ENCODE measurements at places on chromosomes 12 and 14.

DNA sequence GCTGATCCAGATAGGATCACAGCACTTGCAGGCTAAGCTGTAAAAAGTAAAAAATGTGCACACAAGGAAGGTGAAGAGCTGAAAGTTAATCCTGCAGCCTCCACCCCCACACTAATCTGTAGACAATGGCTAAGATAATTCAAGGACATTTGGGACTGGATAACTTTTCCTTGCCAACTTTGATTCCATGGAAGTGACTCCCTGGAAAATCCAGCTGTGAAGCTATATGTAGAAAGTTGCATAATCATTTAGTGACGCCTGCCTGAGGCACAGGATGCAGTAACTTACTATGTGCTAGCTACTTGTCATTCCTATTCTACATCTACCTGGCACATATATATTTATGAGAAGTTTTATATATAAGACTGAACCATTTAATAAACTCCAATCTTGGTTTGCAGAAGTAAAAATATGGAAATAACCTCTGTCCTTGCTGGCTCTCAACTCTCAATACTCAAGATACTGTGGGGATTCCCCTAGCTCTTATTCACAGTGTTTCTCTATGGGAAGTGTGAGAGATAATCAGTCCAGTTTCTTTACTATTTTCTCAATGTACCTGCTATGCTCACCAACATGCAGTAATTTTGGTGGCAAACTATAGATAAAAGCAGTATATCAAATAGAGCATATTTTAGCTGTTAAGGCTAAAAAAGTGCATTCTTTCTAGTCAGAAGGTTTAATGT, 14.8 kb downstream of the LDHB start:
- no peak for ATAC-seq

DNA sequence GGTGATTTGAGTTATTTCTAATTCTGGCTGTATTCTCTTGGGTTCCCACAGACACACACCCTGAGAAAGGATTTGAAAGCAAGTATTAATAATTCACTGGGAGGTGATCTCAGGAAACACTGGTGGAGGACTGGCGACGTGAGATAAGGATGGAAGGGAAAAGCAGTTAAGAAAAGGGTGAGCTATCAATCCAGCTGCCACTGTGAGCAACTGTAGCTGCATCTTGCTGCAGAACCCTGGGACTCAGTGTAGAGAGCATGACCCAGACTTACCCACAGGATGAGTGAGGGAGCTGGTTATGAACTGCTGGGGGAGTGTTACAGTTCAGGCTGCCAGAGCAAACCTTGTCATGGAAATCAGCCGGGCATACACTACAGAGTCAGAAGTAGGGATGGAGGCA, 71.9 kb downstream of the RESF1 start:
- ATAC-seq = peak; percentile 36

DNA sequence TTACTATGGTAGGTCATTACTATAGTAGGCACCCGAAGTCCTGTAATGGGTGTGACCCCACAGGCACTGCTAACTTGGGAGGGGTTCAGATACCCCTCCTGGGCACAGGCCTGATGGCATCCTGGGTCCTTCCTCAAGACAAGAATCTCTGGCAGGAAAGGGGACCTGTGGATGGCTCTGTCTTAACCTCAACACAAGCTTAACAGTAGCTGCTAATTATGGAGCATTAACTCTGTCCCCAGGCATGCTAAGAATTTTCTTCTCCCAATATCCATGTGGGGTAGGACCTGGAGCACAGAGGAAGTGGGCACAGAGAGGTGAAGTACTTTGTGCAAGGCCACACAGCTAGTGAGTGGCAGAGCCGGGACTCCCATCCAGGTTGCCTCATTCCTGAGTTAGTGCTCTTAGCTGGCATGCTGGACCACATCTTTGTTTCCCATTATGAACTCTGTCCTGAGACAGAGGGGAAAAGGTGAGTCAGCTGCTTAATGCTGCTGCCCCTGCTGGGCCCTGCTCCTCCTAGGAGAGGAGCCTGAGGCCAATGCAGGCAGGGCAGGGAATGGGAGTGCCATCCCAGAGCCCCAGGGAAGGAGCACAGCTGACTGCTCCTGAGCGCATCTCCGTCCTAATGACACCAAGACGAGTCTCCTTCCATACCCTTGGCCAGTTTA, 32.1 kb downstream of the GALNT16 start:
- no peak for ATAC-seq

DNA sequence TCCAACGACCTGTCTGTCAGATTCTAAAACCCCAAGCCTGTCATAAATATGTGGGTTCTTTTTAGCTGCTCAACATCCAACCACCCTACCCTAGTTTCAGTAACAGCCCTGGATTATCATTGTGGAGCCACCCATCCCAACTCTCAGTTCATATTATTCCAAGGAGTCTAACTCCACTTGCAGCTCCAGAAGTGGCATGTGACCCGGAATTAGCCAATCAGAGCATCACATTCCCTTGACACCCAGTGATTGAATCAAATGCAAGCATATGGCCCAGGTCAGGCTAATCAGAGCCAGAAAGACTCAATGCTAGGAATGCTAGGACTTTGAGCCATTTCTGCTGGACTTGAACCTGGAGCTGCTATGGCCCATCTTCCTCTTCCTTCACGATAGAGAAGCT, 17.1 kb upstream of the HSP90B1 start:
- no peak for ATAC-seq

- peak; percentile 73 for ATAC-seq
Observed at GRCh38 chr12:116924558-116925453, 14.1 kb downstream of the FBXW8 start.

DNA sequence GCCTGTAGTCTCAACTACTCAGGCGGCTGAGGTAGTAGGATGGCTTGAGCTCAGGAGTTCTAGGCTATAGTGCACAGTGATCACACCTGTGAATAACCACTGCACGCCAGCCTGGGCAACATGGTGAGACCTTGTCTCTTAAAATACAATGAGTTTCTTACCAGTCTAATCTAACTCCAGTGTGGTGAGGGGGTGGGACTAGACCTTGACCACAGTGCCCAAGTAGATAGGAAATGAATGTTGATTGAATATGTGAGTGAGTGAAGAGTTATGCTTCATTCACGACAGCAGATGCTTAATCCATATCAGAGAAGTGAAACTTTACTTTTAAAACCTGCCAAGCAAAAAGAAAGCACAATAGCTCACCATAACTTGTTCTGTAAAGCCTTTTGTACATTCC, 11.2 kb upstream of the AK7 start:
- peak; percentile 83 for ATAC-seq

DNA sequence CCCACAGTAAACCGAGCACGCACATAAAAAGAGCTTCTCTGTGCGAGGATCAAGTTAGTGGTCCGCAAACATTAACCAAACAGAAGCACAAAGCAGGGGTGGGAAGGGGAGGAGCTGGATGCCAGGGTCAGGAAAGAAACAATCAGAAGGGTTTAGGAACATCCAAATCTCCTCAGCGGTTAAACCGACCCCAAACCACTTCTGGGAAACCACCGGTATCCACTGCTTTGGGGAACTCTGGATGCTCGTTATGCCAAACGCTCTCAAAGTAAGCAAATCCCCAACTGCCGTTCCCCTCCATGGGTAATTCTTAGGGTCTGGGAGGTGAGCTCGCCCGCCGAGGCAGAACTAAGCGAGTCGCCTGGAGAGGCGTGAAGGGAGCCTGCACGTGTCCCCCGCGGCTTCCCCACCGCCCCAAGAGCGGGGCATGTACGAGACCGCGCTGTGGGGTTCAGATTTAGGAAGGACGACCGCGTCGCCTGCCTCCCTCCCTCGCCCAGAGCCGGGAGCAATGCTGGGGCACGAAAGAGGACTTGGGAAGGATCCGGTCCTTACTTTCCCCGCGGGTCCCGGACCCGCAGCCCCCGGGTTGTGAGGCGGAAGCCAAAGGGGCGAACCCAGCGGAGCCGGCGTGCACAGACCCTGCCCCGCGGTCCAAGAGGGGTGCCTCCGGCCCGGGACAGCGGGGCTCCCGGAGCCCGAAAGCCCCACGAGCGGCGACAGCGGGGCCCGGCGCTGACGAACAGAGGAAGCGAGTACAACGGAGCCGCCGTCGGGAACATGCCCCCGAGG, 711 bp downstream of the SBNO1 start:
- ATAC-seq = no peak

- ATAC-seq = no peak
Observed at GRCh38 chr14:104928391-104929133, 3.9 kb downstream of the PLD4 start.

DNA sequence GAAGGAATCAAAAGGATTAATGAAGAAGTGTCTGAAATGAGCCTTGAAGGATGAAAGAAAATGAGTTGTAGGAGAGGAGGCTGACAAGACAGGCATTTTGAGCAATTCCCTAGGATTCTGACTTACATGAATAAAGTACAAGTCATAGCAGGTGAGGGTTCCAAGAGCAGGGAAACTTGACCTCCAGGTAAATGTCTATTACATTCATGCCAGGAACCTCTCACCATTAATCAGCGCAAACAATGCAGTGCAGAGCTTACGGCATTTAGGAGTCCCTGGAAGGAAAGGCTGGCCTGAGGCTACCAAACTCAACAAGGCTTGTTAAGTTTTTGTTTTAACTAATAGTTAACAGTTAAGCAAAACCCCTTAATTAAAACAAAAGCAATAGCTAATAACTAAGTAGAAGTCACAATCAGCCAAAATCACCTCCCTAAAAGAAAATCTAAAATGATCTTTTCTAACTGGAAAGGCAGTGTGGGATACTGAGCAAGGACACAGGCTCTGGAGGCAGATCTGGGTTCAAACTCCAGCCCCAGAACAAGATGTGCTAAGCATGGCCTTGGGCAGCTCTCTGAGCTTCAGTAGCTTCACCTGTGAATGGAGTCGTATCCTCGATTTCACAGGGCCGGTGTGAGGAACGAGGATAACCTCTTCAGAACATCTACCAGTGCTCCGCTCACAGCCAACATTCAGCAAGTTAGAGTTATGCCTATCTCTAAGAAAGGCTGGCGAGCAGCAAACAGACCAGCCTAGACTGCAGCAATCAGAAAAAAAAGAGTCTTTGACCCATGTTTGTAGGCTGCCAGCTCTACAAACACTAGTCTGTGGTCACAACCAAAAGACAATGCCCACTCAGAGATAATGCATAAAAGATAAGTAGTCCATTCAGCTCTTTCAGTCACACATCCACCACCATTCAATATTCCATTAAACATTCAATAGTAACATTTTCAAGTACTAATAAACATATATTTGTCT, 16.9 kb downstream of the PPTC7 start:
- ATAC-seq = no peak

DNA sequence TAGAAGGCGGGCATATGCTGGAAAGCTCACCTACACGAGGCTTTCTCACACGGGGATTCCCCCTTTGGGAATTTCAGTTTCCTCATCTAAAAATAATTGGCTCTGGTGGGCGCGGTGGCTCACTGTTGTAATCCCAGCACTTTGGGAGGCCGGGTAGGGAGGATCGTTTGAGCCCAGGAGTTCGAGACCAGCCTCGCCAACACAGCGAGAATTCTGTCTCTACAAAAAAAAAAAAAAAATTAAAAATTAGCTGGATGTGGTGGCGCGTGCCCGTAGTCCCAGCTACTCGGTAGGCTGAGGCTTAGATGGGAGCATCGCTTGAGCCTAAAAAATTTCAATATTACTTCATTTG, 400 bp upstream of the NDUFA12 start:
- peak; percentile 5 for ATAC-seq

GRCh38 chr12:84463741-84464495, 448.7 kb downstream of the SLC6A15 start:
- no peak for ATAC-seq

- ATAC-seq = no peak
Observed at GRCh38 chr12:41514907-41515306, 326.8 kb downstream of the PDZRN4 start.

DNA sequence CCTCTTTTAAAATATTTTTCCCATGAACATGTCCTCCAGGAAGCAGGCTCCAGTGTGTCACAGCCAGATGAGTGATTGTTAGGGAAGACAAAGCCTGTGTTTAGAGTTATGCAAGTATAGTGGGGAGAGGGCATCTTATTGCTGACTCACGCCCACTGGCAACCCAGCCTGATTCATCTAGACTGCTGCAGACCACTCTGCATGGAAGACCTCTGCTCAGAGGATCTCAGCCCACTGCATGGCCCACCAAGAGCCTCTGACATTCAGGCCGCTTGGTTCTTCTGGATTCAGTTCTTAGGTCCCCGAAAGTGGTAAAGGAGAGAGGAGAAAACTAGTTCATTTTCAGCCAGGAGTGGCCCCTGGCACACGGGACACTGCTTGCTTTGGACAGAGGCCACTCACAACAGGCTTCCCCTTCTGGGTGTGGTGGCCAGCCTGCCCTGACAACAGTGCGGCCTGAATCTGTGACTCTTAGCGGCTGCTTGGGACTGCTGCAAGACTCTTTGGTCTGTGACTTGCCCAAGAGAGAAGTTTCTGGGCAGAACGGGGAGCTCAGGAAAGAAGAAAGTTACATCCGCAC, 266.3 kb downstream of the ZFP36L1 start:
- no peak for ATAC-seq

DNA sequence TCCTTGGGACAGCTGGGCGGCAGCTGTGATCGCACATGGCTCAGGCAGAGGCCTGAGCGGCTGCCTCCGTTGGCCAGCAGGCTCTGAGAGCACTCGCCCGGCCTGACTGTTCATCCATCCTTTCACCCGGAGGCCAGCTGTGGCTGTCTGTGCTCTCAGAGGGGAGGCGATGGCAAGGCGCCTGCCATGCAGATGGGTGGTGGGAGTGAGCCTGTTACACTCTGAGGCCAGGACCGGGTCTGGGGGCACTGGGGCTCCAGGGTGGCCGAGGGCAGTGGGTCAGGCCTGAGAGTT, 292.3 kb downstream of the TMEM121 start:
- ATAC-seq = peak; percentile 40

- ATAC-seq = no peak
Observed at GRCh38 chr12:84484798-84485197, 427.8 kb downstream of the SLC6A15 start.

DNA sequence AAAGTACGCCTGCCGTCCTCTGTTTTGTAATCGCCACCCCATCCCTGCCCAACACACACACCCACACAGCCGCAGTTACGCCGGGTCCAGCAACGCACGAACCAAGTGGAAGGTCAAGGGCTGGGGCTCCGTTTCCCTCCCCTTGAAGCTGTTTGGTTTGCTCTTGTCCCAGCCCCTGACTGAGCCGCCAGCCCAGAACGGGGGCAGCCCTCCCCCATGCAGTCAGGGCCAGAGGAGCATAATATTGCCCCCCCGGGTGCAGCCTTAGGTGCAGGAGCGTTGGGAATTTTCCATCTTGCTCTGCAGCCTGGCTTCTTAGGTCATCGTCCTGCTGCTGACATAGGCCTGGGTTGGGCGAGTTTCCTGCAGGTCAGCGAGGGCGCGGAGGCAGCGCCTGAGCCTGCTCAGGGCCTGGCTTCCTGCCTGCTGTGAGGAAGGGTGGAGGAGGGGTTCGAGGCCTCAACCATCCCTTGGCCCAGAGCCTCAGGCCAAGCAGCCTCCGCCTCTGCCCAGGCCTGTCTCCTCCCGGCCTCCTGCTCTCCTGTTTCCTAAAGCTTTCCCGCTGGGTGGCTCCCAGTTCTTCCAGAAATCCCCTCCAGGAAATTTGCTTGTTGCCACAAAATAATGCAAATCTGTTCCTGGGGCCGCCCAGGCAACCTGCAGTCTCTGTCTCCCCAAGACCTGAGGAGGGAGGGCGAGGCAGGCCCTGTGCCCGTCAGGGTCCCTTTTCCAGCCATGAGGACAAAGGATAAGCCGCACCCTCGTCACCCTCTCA, 44.5 kb downstream of the PSMA6 start:
- ATAC-seq = no peak

Measured in stimulated activated memory B cell treated with anti-CD40 and anti-IgM and Interleukin-4, amounts not matched to agents 10 μg/mL and 1 μg/mL and 100 μg/mL, for 72 hours (primary cell).